ENCODE measurements at places on chromosomes 2 and 18. TPM values are rescaled to one million over a fixed set of nuclear protein-coding genes. Genes with fewer than 3 reads are reported as not detected.
A peak's percentile ranks its signal among the peaks of the same experiment; 100 is the strongest.

DNA sequence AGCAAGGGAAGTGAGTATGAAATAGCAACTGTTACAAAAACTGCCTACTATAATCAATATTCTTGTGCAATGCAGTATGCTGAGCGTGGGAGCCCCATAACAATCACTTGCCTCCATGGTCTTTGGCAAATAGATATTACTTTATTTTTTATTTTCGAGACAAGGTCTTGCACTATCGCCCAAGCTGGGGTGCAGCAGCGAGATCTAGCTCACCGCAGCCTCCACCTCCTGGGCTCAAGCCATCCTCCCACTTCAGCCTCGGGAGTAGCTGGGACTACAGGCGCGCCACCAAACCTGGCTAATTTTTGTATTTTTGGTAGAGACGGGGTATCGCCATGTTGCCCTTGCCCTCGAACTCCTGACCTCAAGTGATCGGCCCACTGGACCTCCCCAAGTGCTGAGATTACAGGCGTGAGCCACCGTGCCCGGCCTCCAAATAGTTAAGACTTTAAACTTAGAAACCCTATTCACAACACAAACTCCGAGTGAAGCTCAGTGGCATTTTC, 1.2 kb upstream of the CCNT2 start:
- peak; percentile 11 for DNase-seq

PAIP2B gene
- 6.9 TPM for total RNA-seq

MRPS5 gene
- 54.0 TPM for total RNA-seq

- DNase-seq, result no peak
Measured at GRCh38 chr2:105373895-105374401, 24.9 kb downstream of the FHL2 start.

- DNase-seq, result no peak
Measured at GRCh38 chr2:148391324-148391723, 253.2 kb upstream of the EPC2 start.

MAPRE2 gene
- 75.8 TPM for total RNA-seq

GRCh38 chr18:9708057-9708433, at the start of gene RAB31:
Gene RAB31 (plus strand): TSS chr18:9708301. CDS start chr18:9708406, 105 bp downstream.
- DNase-seq, result peak; percentile 76

LMAN2L gene
- 28.0 TPM for total RNA-seq

DNA sequence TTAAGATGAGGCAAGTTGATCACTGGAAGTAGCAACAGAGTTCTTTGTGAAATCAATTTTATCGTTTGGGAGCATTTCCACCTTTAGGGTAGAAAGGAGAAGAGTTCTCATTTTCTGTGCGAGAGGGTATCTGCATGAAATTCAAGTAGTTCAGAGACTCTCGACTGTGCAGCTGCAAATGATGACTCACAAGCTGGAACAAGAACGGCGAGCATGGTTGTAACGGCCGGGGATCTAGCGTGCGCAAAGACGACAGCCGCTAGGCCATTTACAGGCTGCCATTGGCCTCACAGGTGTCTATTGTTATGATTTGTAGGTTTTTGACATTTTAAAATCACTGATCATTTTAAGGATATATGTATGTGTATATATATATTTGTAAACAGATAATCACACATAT, 5.2 kb downstream of the KLHL29 start:
- DNase-seq, result no peak

RSAD2 gene
- 1.3 TPM for total RNA-seq

KDM3A gene
- total RNA-seq, result 87.4 TPM

- no peak for DNase-seq
Measured at GRCh38 chr2:142857256-142858164, 20.0 kb upstream of the KYNU start.

- DNase-seq, result no peak
Measured at GRCh38 chr18:22790545-22791309, 142.4 kb upstream of the RBBP8 start.

ACADL gene
- 3.8 TPM for total RNA-seq

GRCh38 chr2:84486441-84487115, 27.5 kb upstream of the SUCLG1 start:
- DNase-seq, result peak; percentile 35

DNA sequence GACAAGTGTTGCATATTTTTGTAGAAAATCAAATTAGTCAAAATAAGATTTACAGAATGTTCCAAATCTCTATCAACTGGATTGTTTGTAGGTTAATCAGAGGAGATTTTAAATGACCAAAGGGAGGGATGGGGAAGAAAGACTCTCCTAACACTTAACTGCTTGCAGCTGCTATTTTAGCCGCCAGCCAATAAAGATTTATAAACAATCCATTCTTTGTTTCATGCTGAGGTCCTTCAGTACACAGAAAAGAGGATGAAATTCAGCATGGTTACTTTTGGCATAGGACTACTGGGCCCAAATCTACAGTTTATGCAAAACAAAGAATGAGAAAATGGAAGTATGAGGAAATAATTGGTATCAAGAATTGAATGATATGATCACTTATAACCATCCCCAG, 86.4 kb upstream of the FN1 start:
- no peak for DNase-seq

TCF23 gene
- total RNA-seq, result 0.12 TPM

DNA sequence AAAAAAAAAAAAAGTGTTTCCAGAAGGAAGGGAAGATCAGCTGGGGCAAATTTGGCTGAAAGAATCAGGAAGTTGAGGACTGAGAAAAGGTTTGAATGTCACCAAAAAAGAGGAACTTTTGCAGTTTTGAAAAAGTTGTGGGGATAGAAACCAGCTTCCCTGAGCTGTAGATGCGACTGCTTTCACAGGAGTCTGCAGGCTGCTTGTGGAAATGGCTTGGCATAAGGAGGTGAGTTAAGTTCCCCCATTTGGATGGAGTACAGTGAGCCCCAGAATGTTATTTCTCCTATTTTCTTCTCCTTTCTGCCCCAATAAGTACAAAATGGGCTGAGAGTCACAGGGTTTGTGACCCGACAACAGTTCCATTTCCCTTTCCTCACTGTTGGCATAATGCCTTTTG, 16.5 kb upstream of the ME2 start:
- no peak for DNase-seq

GRCh38 chr2:164714471-164714870, 93.2 kb upstream of the GRB14 start:
- no peak for DNase-seq

DNA sequence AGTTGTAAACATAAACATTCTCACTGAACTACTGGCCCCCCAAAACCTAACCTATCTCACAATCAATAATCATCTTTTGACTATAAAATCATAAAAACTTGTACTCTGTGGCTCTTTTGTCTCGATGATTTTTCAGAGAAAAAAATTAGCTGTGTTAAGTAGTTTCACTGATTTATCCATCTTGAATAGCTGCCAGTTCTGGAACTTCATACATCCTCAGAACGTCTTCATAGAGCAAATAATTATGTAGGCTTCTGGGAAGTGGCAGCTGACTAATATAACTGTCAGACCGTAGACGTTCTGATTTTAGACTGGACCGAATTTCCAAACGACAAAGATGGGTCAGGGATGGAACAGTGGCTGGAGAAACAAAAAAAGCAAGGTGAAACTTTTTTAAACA, 97.3 kb upstream of the CHAC2 start:
- DNase-seq, result no peak

GRCh38 chr2:10551496-10551895, 103.4 kb upstream of the ODC1 start:
- no peak for DNase-seq

EVA1A gene
- total RNA-seq, result 0.43 TPM

EML6 gene
- total RNA-seq, result 2.1 TPM

RAB27B gene
- 16.6 TPM for total RNA-seq

- DNase-seq, result no peak
Measured at GRCh38 chr2:241632478-241633325, 4.3 kb downstream of the THAP4 start.

- DNase-seq, result no peak
Measured at GRCh38 chr2:165778653-165779451, 15.2 kb downstream of the GALNT3 start.

GRCh38 chr2:209579230-209579749, 155.4 kb downstream of the MAP2 start:
- peak; percentile 12 for DNase-seq

GRCh38 chr2:7915302-7916091, 766.4 kb upstream of the ID2 start:
- DNase-seq, result no peak

DNA sequence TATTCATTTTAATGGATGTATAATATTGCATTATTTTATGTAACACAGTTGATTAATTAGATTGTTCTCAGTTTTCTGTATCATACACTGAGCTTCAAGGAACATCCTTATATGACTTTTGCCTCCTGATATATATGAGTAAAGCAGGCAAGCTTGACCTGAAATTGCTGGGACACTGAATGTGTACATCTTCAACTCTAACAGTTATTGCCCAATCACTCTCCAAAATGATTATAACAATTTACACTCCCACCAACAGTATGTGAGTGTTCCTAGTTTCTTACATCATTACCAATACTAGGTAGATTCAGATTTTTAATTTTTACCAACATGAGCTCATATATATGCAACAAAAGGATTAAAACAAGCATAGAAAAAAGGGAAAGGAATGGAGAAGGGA, 379.4 kb downstream of the SETBP1 start:
- no peak for DNase-seq

DNA sequence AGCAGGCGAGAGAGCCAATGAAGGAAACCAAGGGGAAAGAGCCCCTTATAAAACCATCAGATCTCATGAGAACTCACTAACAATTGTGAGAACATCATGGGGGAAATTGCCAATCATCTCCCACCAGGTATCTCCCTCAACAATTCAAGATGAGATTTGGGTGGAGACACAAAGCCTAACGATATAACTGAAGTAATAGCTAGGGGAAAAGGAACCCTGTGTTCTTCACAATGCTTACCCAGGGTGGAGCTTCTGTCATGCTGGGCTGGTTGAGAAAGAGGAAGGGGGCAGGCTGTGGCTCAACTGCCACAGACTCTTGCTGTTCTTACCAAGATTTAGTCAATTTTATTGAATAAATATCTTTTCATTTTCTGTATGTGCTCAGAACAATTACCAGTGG, 392.1 kb upstream of the HS6ST1 start:
- no peak for DNase-seq

IFIH1 gene
- 15.9 TPM for total RNA-seq

- no peak for DNase-seq
Measured at GRCh38 chr18:56197241-56197859, 441.0 kb downstream of the TXNL1 start.

HOXD13 gene
- not detected for total RNA-seq

LBX2 gene
- total RNA-seq, result 3.3 TPM

DNA sequence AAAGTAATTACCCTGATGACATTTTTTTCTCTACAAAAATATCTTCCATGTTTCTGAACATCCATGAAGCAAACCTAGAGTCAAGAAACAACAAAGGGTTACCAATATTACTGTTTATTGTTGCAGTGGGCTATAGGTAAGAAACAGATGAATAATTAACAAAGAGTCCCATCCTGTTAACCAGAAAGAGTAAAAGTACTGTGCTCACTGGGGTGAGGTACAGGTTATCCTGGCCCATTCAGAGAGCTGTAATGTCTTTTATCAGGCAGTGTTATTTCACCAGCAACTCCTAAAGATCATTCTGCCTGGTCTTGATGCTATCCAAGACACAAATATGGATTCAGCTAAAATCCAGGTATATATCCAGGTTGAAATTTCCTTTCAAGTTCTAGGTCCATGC, 754.9 kb downstream of the SATB2 start:
- DNase-seq, result no peak

GRCh38 chr2:158178646-158179045, 77.0 kb downstream of the UPP2 start:
- DNase-seq, result no peak

CXXC1 gene
- total RNA-seq, result 92.2 TPM

- DNase-seq, result no peak
Measured at GRCh38 chr2:210480764-210481163, 4.2 kb upstream of the LANCL1 start.

TFPI gene
- total RNA-seq, result 45.6 TPM

NEMP2 gene
- 3.8 TPM for total RNA-seq

COL3A1 gene
- total RNA-seq, result 371 TPM

AGAP1 gene
- total RNA-seq, result 44.7 TPM

DNA sequence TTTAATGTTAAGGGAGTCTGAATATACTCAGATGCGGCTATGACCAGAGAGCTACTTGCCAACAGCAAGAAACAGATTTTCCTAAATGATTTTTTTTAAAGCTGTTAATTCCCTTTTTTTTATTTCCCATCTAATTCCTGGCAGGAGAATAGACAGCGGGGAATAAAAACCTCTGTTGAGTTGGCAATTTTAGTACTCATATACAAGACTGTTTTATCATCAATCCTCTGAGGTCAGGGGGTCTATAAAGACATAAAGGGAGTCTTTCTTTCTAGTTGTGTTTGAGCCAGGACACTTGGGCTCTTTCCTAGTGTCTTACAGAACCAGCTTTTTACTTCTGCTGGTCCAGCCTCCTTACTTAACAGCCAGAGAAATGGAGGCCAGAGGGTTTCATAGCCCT, 29.4 kb downstream of the MAIP1 start:
- no peak for DNase-seq
